Adrenal gland (tissue), 19 donors: ENCODE measurements at places on chromosomes 12 and 14.

- peak; percentile 97 for DNase-seq
Observed at GRCh38 chr12:109110988-109111495, 5.3 kb upstream of the ACACB start.

DNA sequence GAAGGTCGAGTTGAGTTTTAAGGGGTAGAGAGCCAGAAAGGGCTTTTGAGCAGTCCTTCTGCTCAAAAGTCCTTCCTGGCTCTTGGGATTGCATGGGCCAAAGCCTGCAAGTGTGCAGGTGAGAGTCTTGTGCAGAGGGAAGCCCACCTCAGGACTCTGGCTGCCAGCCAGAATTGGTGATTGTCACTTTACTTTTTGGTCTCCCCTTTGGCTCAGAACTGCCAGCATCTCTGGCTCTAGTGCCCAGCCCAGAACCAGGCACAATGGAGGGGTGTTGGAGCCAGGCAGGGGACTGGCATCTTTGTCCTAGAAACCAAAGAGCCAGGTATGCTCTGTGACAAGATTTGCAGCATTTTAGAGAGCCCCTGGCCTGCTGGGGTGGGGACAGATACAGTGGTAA, 23.5 kb downstream of the FAM222A start:
- peak; percentile 20 for DNase-seq

GRCh38 chr14:61813096-61813606, 50.9 kb downstream of the SNAPC1 start:
- no peak for DNase-seq

- DNase-seq: peak; percentile 30
Observed at GRCh38 chr14:104657101-104657524, 32.3 kb upstream of the INF2 start.

- DNase-seq: no peak
Observed at GRCh38 chr14:59944909-59945308, 25.0 kb downstream of the LRRC9 start.

DNA sequence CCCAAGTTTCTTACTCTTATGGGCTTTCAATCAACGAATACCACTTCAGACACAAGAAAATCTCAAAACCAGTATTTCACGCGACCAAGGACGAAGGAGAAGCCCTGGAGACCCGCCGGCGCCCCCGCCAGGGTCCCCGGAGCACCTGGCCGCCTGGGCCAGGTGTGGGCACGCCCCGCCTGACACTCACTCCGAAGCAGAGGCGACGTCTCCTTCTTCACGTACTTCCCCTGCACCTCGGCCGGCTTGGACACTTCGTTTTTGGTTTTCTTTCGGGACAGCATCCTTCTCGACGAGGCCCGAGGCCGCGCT, 466 bp downstream of the SAV1 start:
- DNase-seq: no peak

DNA sequence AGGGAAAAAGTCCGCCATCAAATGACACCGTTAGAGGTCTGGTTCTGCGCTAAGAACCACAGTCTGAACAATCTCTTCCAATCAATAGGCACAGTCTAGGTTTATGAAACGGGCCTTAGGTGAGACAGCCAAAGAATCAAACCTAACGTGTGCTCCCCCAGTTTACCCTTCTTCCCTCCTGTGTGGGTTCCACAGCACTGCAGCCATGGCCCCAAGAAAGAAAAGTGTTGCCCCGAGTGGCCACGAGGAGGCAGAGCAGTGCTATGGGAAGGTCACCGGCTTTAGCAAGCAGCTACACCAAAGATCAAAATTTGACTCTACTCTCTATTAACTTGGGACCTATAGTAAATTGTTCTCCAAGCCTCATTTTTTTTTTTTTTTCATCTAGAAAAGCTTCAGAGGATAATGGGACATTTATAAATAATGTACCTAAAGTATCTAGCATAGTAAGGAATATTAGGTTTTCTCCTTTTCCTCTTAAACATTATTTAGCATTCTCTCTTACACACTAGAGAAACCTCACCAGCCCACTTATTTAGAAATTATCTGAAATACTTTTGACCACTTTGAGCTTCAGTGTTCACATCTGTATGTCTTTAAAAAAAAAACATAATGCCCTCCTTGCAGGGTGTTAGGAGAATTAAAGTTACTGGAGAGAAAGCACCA, 70.2 kb upstream of the GPHB5 start:
- peak; percentile 62 for DNase-seq

GRCh38 chr12:48969160-48969771, 2.3 kb downstream of the WNT10B start:
- DNase-seq: no peak

DNA sequence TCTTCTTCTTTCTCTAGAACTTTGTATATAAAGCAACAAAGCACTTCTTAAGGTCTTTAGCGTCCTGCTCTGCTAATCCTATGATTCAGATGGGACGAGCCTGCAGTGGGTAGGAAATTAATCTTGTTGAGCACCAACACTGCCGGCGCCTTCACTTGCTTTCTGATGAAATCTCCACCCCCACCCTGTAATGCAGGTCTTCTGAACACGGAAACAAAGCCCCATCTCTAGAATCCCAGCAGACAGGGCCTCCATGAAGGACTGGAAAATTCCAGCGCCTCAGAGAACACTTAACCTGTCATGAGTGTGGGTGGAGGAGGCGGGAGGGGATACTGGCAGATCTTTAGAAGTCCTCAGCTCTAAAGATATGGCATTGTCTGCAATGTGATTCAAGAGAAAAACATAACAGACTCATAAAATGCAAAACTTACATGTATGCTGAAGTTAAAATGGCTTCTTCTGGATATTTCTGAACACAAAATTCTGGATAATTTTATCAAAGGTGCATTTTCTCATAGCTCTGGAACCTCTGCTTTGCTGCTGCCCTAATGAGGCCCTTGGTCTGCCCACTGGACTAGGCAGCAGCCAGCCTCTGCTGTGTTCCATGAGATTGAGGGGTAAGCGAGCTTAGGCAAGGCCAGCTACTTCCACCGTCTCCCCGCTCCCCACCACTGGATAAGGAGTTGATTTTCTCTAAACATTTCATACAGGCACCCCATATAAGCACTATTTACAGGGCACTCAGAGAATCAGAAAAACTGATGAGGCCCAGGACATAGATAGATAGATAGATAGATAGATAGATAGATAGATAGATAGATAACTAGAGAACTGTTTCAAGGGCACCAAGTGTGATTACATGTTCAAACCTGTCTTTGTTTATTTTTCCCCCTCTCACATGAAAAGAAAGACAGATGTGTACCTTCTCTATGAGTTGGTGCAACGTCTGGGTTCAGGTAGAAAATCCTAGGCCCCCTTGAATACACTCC, 43.1 kb downstream of the ZFP36L1 start:
- DNase-seq: no peak

DNA sequence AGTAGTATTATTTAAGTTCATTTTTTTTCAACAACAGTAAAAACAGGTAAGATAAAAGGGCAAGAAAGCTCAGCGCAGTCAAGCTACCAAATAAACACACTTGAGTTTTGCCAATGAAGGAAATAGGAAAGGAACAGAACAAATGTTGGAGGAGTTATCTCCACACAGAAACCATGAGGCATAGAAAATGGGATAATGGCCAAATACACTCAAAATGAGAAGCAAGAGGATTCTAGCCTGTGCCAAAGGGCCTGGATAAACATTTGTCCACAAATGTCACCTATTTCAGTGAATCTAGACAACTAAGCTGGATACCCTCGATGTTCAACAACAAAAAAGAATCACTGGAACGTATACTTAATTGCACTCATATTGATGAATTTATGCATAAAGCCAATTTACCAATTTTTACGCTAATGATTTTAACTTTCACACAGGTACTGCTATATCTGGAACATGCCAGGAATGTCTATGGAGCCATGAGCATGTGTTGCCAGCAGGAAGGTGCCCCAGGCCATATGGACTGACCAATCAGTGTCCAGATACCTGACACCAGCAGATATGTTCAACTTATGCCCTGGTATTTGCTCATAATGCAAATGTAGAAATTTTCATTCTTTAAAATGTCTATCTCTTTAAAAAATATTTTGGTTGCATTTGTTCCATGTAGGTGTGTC, 21.1 kb downstream of the ST8SIA1 start:
- DNase-seq: no peak

GRCh38 chr14:48251290-48251689, 575.9 kb upstream of the MDGA2 start:
- DNase-seq: no peak

DNA sequence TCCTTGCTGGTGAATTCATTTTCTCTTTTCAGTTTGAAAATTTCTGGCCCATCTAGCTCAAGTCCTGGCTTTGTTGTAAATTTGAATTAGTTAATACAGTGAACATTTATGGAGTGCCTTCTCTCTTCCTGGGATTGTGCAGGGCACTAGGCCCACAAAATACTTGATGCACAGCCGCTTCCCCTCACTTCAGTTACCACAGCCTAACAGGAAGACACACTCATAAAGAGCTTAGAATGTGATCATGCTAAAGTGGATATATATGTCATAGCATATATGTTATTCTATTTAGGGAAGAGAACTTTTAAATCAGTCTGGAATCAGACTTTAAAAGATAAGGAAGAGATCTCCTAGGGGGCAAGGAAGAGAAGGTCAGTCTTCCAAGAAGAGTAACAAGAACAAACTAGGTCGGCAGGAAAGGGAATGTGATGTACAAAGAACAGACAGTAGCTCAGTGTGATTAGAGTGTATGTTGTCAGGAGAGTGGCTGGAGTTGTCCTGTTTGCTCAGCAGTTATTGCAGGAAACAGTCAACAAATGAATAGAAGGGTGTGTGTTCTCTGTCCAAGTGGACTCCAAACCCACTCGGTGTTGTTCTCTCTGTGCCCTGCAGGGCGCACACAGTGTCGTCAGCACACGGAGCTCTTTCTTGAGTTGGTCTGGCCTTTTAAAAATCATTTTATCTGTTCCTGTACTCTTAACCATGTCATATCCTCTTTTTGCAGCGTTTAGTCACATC, 74.4 kb downstream of the DAAM1 start:
- no peak for DNase-seq

GRCh38 chr14:71698027-71698426, 234.2 kb upstream of the RGS6 start:
- DNase-seq: no peak

- DNase-seq: peak; percentile 63
Observed at GRCh38 chr12:120229071-120229486, 28.2 kb upstream of the RPLP0 start.

DNA sequence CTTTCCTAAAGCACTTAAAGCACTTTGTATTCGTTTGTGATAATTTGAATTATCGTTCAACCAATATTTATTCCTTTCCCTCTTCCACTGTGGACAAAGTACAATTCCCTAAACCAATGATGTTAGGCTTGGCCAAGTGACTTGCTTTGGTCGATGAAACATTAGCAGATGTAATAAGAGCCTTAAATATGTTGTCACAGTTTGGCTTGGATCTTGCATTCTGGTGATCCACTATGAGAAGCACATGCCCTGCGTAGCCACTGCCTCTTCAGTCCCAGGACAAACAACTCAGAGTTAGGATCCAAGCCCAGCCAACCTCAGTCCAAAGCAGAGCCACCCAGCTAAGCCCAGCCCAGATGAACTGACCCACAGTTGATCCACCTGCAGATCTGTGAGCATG, 8.4 kb upstream of the C12orf75 start:
- DNase-seq: no peak

GRCh38 chr12:64009321-64010068, 165.0 kb downstream of the SRGAP1 start:
- DNase-seq: no peak

- DNase-seq: no peak
Observed at GRCh38 chr12:10512798-10513197, 7.1 kb downstream of the EIF2S3B start.

- no peak for DNase-seq
Observed at GRCh38 chr12:52682381-52682660, 2.1 kb upstream of the KRT1 start.

DNA sequence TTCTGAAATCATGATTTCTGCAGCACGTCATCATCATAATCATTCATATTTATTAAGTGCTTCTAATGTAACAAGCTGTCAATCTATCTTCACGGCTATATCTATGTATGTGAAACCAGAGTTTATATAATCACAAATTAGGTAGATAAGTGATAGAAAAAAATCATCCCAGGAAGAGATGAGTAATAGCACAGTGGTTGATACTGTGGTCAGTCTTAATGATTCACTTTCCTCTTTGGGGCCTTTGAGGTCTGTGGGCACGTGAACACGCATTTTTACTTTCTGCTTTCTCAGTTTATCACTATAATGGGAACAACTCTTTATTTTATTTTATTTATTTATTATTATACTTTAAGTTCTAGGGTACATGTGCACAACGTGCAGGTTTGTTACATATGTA, 265.9 kb upstream of the NOVA1 start:
- DNase-seq: no peak

DNA sequence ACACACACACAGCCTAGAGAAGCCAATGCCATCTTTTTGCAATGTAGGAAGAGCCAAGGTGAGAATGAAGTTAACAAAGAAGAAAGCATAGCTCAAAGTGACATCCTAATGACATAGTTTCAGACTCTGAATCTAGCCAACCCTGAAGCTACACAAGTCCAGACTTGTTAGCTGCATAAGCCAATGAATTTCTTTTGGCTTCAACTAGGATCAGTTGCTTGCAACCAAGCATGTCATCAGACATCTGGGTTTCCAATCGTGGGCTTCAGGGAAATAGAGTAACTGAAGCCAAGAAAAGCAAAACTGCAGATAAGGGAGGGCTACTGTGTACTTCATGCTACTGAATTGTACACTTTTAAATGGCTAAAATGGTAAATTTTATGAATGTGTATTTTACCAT, 4.4 kb upstream of the GPHN start:
- DNase-seq: no peak

GRCh38 chr12:3775385-3776035, 22.6 kb upstream of the CRACR2A start:
- no peak for DNase-seq

GRCh38 chr12:69655616-69656340, 43.3 kb downstream of the BEST3 start:
- DNase-seq: no peak

- no peak for DNase-seq
Observed at GRCh38 chr12:11836282-11837151, 187.0 kb downstream of the ETV6 start.

GRCh38 chr12:50734409-50735263, 29.3 kb upstream of the ATF1 start:
- DNase-seq: no peak

DNA sequence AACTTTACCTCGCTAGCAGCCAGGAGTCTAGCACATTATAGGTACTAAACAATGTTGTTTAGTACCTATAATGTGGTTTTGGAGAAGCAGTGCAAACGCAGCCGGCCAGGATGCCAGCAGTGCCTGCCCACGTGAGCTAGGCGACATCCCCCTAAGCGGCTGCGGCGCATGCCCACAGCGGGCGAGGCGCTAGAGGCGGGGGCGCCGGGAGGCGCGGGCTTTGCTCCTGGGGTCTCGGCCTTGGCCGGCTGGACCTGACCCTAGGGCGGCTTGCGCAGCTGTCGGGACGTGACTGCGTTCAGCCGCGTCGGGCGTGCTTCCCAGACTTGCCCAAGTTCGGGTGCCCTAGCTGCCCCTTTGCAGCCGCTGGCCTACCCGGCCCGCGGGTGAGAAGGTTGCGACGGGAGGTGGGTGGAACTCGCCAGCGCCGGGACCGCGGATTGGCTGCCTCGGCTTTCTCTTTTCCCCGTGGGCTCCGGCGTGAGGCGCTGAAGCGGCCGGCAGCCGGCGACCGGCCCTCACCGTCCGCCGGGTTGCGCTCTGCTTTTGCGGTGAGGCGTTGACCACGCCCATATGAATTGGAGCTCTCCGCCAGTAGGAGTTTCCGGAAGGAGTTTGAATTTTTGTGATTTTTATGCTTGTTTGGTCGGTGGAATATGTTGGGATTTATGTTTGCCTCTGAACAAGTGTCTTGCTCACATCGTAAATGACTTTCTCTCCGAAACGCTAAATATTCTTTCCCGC, at the start of gene TMEM19:
TMEM19 (plus strand) TSS at position 169 of the 744 bp plus-strand sequence. CDS start 599 bp downstream, outside the sequence.
- DNase-seq: peak; percentile 94
